ENCODE measurements at places on chromosomes 3 and 15.

- no peak for DNase-seq
Measured at GRCh38 chr15:44729408-44730127, 6.8 kb upstream of the TRIM69 start.

DNA sequence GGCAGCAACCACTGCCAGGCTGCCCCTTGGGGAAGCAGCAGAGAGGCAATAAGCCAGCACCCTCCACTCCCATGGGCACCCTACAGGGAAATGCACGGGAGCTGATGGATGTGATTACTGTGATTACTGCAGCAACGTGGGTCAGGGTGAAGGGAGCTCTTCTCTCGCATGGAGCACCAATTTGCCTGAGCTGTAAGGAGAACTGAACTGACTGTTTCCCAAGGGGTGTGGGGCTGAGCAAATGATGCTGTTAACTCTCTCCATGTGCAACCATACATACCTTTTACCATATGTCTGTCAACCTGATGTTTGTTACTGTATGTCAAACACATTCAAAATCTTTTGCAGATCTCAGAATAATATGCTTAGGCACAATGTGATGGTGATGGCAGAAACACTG is 680.6 kb downstream of the SQOR start:
- no peak for DNase-seq

GRCh38 chr3:155350571-155350970 is 57.1 kb upstream of the STRIT1 start:
- no peak for DNase-seq

GRCh38 chr15:82649226-82649999 is 2.2 kb upstream of the CPEB1 start:
- no peak for DNase-seq

DNA sequence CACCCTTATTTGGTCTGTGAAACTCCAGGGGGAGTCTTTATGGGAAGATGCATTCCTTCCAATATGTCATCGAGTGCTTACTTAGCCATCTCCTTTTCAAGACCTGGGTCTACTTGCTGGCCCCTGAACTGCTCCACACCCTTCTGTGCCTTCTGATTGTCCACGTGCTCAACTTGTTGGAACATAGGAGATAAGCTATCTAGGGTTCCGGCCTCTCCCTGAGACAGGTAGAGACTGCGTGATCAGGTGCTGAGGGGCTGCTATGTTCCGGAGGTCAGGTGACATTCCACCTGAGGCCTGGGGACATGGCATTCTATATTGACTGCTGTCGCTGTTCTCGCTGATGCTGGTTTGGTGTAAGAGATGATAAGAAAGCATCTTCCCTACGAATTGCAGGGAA is 65.6 kb downstream of the ATP1B3 start:
- DNase-seq = no peak

DNA sequence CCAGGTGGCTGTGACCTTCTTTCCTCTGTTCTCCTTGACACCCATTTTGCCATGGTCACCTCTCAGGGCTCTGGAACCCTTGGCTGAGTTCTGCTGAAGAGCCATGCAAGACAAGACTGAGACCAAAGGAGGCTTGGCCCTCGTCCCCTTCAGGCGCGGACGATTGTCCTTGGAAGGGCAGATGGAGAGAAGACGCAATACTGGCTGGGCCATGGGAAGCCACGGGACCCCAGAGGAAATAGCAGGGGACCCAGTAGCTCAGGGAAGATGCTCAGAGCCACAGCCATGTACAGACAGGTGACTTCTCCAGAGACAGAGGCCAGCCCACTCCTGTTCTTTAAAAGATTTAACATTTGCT is 125.6 kb downstream of the SMAD6 start:
- DNase-seq = no peak

DNA sequence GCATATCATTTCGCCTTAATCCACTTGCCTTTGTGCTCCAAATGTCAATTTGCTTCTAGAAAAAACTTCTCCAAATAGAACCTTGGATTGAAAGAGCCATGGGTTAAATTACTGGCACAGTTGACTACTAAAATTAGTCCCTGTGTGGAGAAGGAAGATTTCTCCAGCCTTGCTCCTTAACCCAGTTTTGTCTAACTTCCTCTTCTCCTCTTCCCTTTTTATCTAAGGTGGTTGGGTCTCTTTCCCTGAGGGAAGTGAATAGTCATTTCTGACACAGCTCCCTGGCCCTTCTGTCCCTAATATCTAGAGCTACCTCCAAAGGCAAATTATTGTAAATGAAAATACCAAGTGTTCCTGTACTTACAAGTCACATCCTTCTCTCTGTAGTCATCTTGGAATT is 527.9 kb upstream of the TBL1XR1 start:
- DNase-seq = no peak

DNA sequence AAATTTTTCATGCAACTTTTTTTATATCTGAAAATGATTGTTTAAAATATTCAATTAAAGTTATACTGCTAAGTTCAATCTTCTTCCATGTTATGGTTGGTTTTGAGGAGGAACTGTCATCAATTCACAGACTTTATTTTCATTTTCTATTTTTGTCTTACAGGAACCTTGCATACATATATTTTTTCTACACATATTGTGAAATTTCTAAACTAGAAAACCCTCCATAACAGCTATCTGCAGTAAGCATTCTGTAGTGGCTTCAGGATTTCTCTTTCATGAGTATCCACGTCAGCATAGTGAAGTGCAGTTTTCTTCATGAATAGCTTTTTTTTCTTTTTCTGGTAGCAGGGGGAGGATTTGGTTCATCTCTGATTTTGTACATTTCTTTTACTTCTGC is 48.2 kb downstream of the ATR start:
- no peak for DNase-seq

DNA sequence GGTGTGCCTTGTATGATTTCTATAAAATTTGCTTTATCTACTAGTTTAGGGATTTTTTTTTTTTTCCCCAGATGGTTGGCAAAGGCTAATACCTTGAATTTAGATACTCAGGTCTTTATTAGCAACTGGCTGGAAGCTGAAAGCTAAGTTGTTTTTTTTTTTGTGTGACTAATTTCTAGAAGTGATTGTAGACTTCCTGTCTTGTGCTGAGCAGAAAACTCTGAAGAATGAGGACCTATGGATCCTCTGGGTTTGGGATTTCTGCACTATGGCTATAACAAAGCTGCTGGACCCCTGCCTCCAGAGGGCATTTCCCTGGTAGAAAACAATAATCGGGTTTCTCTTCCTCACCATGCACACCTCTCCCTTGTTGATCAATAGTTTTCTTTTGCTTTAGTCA is 10.0 kb downstream of the ARIH2 start:
- no peak for DNase-seq

- DNase-seq = no peak
Measured at GRCh38 chr15:48366584-48367312, 35.5 kb downstream of the DUT start.

- no peak for DNase-seq
Measured at GRCh38 chr3:34305266-34305665, 506.8 kb downstream of the PDCD6IP start.

DNA sequence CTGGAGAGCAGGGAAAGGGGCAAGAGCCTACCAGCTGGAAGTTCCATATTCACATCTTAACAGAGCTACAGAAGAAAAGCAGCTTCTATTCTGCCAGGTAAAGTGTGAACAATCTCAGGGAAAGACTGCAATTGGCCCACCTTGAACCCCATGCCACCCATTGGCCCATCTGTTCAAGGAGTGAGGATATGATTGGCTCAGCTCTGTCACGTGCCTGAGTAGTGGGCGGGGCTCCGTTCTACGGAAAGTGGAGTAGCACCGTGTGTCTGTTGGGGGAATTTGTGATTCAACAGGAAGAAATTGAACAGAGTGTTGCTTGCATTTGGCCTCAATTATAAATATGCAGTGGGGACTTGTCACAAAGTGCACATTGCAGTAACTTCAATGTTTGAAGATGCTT is 81.8 kb downstream of the MINAR1 start:
- DNase-seq = no peak

- DNase-seq = no peak
Measured at GRCh38 chr3:122272879-122273278, 52.2 kb upstream of the CSTA start.

DNA sequence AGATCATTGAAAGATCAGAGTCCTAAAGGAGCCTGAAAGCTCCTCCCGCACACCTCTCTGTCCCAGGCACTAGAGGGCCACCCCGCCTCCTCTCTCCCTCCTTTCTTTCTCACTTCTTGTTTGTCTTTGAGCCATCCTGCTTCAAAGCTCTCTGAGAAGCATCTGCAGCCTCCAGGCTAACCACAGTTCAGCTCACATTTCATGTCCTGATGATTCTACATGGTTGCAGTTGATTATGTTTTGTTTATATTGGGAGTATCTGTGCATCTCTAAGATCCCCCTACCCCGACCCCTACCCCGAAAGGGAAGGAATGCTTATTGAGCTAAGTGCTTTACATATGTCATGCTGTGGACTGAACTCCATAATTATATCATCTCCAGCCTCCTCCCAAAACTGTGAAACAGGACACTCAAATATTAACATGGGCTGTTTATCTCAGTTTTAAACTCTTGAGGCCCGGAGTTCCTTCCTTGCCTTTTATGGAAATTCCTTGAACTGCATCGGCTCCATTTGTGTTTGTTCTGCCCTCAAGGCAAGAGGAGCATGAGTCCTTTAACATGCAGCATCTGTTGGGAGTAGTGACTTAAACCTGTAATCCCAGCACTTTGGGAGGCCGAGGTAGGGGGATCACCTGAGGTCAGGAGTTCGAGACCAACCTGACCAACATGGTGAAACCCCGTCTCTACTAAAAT is 30.9 kb downstream of the MGLL start:
- peak; percentile 77 for DNase-seq

DNA sequence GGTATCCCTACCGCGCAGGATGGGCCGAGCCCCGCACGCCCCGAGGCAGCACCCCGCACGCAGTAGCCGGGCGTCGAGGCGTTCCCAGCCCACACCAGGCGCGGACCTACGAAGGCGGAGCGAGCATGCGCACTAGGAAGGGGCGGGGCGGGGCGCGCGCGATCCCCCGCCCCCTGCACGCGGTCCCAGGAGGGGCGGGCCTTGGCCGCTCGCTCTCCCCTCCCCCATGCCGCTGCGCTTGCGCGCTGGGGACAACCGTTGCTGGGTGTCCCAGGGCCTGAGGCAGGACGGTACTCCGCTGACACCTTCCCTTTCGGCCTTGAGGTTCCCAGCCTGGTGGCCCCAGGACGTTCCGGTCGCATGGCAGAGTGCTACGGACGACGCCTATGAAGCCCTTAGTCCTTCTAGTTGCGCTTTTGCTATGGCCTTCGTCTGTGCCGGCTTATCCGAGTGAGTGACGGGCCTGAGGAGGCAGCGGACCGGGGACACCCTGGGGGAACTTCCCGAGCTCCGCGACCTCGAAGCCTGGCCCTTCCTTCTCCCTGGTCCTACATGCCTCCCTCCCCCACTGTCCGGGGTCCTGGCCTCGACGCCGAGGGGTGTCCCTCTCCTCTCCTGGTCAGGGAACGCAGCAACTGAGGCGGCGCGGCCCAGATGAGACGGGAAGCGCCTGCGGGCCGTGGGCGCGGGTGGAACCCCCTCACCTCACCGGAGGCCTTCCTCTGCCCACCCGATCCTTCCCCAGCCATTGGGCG is at the start of gene SPESP1:
Gene SPESP1, plus strand, starts transcription at position 258 of the 755 bp plus-strand sequence. Its CDS starts 129 bp downstream, at position 387.
- peak; percentile 52 for DNase-seq

DNA sequence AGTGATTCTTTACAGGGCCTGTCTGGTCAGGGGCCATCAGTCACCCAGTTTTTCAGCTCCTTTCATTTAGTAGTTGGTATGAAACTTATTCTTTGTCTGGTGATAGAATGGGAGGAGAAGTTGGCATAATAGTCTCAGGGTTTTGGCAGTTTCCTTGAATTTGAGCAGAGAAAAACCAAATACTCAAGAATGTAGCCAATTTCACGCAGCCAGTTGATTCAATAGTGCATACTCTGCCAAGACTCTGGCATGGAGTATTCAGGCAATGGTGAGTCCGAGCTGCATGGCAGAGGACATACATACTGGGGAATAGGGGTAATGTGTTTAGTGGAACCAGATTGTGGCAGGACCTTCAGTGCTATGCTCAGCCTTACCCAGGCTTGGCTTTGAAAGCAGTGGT is 118.3 kb downstream of the GALK2 start:
- DNase-seq = no peak

DNA sequence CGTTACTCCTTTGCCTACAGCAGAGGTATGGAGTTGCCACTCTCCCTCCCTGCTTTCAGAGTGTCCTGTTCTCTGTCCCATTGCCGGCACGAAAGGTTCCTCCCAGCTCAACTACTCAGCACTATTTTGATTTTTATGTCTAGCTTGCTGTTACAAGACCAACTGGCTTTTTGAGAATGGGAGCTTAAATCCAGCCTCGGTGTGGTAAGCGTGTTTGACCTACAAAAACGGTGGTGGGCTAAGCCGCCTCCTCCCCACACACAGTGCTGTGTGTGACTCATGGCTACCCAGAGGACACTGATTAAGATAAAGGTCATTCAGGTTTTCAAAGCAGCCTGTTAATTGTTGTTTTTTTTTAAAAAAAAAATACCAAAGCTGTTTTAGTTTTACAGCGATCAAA is 64.5 kb downstream of the LRTM1 start:
- DNase-seq = no peak

GRCh38 chr3:72601983-72602750 is 246.1 kb downstream of the SHQ1 start:
- DNase-seq = no peak

DNA sequence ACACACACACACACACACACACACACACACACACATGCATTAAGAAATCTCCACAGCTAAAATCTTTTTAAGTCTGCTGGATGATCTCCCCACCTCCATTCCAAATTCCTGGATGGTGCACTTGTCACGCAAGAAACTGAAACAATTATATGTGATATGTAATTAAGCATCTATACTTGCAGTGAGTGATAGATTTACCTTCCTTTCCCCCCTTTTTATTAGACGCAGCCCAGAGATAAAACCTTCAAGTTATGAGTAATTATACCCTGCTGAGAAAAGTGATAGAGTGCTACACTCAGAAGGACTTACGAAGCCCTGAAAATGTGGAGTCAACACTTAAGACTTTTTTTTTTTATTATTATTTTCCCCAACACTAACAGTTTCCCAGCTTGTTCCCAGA is 255.2 kb downstream of the LSAMP start:
- no peak for DNase-seq

DNA sequence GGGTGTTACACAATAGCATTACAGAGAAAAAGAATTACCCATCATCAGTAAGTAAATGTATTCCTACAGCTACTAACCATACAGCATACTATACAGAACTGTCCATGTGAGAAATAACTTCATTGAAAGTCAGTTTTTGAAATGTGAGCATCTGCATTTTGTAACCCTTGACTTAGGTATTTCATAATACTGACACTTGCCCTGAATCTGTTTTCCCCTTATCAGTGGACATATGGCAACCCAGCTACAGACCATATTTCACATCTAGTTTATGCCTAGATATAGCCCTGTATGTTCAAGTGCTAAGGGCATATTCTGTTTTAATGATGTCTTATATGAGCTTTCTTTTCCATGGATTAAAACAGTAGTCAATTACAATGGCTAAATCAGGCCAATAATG is 297.6 kb downstream of the TBC1D5 start:
- DNase-seq = no peak

GRCh38 chr3:132236701-132237651 is 80.2 kb upstream of the ACP3 start:
- DNase-seq = no peak

GRCh38 chr3:195895078-195895860 is 13.1 kb downstream of the TNK2 start:
- DNase-seq = no peak
